ENCODE measurements at places on chromosomes 2 and 18.

- no peak for DNase-seq
These were observed 240.2 kb downstream of the DYSF start for GRCh38 chr2:71693286-71694270.

GRCh38 chr2:10500601-10501361 is 52.7 kb upstream of the ODC1 start:
- DNase-seq, result peak; percentile 68

DNA sequence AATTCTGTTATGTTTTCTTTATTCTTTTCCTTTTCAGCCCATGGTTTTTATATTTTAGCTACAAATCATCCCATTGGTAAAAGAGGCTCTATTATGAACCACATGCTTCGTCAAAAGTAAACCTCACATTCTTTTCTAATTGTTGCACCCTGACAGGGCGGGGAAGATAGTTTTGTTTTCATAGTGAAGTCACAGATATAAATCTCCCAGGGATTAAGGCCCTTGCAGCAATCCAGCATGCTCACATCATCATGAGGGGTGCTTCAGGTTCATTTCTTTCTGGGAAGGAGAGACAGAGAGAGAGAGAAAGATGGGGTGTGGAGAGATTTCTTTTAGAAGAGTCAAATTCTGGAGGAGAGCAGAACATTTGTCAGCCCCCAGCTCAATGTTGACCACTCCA is 124.5 kb upstream of the CDC42EP3 start:
- DNase-seq, result peak; percentile 81

DNA sequence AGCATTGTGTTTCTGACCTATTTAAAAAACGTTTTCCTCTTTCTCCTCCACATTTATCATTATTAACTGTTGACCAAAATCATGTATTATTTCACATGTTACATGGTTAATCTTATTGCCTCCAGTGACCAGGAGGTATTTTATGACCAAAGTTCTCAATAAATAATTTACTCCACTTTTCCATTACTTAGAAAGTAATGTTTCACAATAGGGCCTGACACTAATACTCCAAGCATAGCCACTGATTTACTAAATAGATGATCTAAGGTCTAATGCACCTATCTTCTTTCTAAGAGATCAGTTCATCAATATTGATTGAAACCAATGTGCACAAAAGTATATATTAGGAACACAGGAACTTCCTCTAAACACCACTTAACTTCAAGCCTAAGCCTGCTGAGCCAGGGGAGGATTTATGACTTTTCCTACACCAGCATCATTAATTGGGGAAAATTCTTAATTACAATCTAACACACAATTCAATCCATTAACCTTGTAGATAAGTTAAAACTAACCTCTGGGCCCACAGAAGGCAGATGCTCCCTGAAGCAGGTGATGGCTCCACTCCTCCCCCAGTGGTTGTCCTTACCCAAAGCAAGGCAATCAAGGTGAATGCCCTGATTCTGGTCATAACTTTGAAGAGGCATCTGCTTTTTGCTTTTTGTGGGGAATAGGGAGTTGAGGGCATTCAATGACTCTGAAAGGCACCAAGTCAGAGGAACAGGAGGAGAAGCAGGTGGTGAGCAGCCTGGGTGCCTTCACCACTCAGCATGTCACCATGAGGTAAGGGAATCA is 33.9 kb downstream of the RBMS1 start:
- DNase-seq, result no peak

GRCh38 chr2:232239951-232240681 is 138.4 kb upstream of the ALPP start:
- peak; percentile 19 for DNase-seq

- DNase-seq, result peak; percentile 38
These were observed 23.0 kb upstream of the CEP68 start for GRCh38 chr2:65033178-65033577.

DNA sequence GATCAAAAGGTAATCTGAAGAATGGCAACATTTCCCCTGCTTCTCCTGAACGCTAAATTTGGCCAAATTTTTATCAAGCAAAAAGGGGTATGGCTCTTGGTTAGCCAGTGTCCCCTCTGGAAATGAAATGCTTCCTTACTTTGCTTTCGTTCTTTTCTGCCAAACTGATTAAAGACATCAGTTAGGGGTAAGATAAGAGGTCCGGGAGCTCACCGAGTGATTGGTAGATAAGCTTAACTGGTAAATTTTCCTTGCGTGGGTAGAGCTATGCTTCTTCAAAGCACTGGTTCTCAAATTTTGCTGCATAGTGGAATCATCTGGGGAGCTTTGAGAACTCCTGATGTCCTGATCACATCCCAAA is 62.7 kb upstream of the MAPRE2 start:
- DNase-seq, result no peak

- peak; percentile 97 for DNase-seq
These were observed 103.4 kb downstream of the TNS1 start for GRCh38 chr2:217899231-217900009.

DNA sequence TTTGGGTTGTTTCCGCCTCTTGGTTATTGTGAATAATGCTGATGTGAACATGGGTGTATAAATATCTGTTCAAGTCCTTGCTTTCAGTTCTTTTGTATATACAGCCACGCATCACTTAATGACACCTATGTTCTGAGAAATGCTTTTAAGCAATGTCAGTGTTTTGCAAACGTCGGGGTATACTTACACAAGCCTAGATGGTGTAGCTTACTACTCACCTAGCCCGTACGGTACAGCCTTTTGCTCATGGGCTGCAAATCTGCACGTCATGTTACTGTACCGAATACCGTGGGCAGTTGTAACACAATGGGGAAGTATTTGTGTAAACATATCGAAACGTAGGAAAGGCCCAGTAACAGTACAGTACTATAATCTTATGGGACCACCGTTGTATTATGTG is 12.4 kb downstream of the RALB start:
- no peak for DNase-seq

DNA sequence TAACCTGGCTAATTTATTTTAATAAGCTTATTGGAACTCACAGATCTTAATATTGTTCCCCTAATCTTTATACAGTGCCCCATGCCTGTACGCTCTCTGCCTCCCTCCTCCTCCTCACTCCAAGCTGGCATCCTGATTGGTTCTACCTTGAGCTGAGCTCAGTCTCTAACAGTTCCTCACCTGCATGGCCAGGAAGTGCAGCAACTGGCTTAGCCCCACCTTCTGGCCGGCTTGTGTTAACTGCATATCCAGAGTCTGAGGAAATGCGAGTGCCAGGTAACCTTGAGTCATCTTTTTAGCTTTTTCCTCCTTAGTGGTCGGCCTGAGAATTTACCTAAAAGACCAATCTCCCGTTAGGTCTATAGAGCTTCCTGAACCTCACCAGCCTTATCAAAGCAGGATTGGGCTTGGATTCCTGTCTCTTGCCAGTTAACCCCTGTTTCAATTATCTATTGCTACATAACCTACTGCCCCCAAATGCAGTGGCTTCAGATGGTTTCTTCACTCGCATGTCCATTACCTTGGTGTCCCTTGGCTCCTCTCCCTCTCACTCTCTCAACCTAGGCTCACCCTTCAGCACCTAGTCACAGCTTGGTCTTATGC is 89.5 kb upstream of the STK39 start:
- no peak for DNase-seq

DNA sequence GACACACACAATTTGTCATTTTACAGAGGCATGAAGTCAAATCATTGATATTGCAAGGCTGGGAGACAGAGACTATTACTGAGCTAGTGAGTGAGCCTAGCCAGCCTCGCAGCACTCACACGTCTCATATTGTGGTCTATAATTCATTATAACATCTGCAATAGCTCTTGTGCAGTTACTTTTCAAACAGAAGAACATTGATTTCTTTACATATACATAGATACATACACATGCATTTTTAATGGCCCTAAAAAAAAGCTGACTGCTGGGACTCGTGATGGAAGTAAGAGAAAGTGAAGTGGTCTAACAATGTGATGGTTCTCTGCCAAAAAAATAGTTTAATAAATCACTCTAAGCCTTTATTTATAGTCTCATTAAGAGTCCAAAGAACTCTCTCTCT is 56.8 kb downstream of the KIAA2012 start:
- DNase-seq, result no peak

DNA sequence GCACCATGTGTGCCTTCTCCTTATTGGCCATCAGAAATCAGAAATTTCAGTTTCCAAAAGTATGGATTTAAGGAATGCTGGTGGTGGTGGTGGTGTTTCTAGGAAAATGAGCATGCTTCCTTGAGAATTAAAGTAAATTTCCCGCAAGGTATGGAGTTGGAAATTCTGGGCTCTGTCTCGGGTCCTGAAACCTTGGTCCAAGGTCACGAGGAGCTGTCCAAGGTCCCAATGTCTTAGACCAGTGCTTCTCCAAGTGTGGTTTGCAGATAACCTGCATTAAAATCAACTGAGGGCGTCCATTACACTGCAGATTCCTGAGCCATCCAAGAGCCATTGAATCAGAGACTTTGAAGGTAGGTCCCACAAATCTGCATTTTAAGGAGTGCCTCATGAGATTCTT is 210.9 kb upstream of the PKDCC start:
- DNase-seq, result peak; percentile 73

- DNase-seq, result no peak
These were observed 366.0 kb downstream of the LRATD1 start for GRCh38 chr2:14998546-14998945.

- DNase-seq, result peak; percentile 94
These were observed at the start of gene FBXO36 for GRCh38 chr2:229922449-229923386. FBXO36 (plus strand) TSS chr2:229922503; CDS start chr2:229922514, 11 bp downstream.

DNA sequence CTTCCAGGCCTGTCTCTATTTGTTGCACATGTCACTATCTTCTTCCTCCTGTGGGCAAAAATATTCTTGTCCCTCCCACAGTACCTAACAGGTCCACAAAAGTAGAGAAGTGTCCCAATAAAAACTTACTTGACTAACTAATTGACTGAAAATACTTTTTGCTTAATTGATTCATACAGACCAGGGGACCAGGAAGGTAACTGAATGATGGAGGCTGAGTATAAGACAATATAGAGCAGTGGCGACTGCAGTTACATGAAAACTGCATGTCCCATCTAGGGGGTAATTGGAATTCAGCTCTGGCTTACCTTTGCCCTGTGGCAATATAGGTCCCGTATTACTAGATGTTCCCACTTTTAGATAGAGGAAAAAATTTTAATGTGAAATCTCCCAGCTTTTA is 112.9 kb upstream of the CREB1 start:
- no peak for DNase-seq

DNA sequence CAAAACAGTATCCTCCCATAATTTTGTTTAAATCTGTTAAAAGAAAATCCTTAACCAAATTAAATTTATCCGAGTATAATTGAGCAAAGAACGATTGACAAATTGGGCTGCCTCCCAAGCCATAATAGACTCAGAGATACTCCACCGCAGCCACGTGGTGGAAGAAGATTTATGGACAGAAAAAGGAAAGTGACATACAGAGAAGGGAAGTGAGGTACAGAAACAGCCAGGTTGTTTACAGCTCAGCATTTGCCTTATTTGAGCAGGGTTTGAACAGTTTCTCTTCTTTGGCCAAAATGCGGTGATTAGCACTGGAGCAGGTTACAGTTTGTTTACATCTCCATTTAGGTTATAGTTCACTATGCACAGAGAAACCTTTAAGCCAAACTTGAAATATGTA is 60.8 kb downstream of the KYNU start:
- DNase-seq, result no peak

- no peak for DNase-seq
These were observed 56.7 kb upstream of the GLI2 start for GRCh38 chr2:120678926-120679325.

DNA sequence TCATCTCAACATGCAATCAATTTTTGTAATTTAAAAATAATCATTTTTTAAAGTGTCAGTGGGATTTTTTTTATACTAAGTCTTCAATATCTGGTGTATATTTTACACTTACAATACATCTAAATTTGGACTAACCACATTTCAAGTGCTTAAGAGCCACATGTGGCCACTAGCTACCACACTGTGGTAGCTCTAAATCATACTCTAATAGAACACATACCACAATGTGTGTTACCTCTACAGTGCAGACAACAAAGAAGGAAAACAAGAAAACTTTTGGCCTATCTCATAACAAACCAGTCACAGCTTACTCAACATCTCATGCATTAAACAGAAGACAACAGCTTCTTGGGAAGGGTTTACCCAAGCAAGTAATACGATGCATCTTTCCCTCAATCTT is 24.5 kb downstream of the PIAS2 start:
- DNase-seq, result no peak

DNA sequence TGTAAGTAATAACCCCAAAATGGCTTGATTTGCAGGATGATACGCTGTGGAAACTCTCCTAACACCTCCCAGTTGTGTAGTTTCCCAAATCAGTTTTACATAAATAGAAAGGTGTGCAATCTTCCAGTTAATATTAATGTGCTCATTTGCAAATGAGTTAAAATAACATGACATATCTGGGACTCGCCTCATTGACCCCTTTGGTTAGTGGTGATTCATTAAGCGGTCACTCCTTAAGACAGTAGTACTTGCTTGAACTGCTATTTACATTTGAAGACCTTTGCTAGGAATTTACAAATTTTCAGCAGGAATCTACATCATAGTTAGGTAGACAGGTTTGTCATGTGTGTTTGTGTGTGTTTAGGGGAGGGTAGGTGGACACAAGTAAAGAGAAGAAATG is 1367.7 kb upstream of the CELF4 start:
- no peak for DNase-seq

DNA sequence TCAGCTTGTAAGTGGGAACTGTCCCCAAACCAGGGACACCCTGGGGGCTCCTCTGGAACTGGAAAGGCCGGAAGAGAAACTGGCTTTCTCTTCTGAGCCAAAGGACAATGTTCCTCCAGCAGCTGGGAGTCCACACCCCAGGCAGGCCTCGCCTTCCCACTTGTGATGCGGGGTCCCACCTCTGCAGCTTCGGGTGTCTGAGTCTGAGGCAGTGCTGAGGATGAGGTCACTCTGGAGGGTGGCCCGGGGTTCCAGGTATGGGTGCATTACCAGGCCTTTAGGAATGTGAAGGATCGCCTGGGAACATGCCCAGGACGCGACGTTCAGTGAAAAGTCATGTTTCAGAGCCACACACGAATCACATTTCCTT is 18.2 kb upstream of the BOK start:
- DNase-seq, result no peak

GRCh38 chr2:101152272-101153076 is 1.3 kb upstream of the TBC1D8 start:
- peak; percentile 61 for DNase-seq

GRCh38 chr2:223822818-223823217 is 14.6 kb downstream of the AP1S3 start:
- DNase-seq, result no peak

Data from GM23248 (cell line).